ENCODE measurements at places on chromosomes 12 and 14.

- DNase-seq: no peak
Observed at GRCh38 chr14:26905229-26905628, 307.4 kb upstream of the NOVA1 start.

- no peak for DNase-seq
Observed at GRCh38 chr12:120734210-120734609, 8.6 kb downstream of the ACADS start.

GRCh38 chr12:3032770-3033538 lies 44.2 kb upstream of the TSPAN9 start:
- DNase-seq: no peak

DNA sequence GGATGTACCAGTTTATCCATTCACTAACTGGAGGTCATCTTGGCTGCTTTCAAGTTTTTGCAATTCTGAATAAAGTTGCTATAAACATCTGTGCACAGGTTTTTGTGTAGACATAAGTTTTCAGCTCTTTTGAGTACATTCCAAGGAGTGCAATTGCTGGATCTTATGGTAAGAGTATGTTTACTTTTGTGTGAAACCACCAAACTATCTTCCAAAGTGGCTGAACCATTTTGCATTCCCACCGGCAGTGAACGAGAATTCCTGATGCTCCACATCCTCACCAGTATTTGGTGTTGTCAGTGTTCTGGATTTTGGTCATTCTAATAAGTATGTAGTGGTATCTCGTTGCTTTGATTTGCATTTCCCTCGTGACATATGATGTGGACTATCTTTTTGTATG lies 150.5 kb upstream of the BCL2L14 start:
- no peak for DNase-seq

DNA sequence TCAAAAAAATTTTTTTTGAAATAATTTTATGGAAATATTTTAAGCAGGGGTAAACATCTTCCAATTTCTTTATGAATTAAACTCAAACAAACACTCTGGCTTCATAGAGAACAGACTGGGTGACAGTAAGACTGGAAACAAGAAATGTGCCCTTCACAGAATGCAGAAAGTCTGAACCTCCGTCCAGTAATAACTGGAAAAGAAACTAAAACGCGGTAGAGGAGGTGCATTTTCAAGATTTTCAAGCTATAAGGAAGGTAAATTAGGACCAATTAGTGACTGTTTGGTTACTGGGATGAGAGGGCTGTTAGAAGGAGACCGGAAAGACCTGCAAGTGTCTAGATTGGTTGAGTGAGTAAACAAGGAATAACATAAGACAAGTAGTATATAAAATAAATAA lies 245.7 kb downstream of the CEP128 start:
- no peak for DNase-seq

DNA sequence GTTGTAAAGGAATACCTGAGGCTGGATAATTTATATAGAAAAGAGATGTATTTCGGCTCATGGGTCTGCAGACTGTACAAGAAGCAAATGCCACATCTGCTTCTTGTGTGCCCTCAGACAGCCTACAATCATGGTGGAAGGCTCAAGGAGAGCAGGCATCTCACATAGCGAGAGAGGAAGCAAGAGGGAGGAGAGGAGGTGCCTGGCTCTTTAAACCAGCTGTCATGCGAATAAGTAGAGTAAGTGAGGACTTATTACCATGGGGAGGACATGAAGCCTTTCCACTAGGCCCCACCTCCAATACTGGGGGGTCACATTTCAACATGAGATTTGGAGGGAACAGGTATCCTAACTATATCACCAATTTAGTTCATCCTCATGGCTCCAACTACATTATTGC lies 118.7 kb downstream of the ACSS3 start:
- DNase-seq: no peak

- no peak for DNase-seq
Observed at GRCh38 chr14:50044042-50044651, 72.2 kb downstream of the VCPKMT start.

GRCh38 chr12:106010741-106011140 lies 128.0 kb downstream of the NUAK1 start:
- no peak for DNase-seq

GRCh38 chr12:109418848-109419480 lies 58.1 kb downstream of the KCTD10 start:
- no peak for DNase-seq

DNA sequence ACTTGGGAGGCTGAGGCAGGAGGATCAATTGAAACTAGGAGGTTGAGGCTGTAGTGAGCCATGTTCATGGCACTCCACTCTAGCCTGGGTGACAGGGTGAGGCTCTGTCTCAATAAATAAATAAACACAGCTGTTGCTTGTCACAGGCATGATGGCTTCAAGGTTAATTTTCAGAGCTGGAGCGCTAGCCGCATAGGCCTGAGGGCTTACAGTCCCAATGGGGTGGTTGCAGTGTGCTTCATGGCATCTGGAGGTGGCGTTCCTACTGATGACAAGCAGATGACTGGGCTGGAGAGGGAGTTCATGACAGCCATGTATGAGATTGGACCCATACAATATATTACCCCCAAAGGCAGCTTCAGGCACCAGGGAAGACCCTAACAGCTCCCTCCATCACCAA lies 1.6 kb upstream of the FMNL3 start:
- no peak for DNase-seq

- DNase-seq: no peak
Observed at GRCh38 chr14:24846261-24846660, 203.7 kb downstream of the STXBP6 start.

DNA sequence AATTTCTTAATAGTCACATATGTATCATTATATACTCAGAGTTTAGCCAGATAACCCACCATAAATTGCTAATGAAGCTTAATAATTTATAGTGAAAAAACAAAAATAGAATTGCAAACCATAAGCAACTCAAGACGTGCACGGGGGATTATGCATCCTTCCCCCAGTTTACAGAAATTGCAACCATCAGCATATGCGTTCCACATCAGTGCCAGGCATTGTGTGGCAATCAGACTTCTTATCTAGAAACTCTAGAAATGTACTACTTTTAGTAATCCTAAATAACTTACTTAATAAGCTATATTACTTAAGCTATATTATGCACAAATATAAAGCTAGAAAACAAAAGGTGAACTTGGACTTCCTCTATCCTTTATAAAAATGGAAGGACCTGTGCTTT lies 115.8 kb downstream of the CRADD start:
- no peak for DNase-seq

GRCh38 chr14:100890061-100890850 lies 13.3 kb downstream of the RTL1 start:
- DNase-seq: no peak

- DNase-seq: no peak
Observed at GRCh38 chr12:42199007-42199406, 39.0 kb downstream of the YAF2 start.

DNA sequence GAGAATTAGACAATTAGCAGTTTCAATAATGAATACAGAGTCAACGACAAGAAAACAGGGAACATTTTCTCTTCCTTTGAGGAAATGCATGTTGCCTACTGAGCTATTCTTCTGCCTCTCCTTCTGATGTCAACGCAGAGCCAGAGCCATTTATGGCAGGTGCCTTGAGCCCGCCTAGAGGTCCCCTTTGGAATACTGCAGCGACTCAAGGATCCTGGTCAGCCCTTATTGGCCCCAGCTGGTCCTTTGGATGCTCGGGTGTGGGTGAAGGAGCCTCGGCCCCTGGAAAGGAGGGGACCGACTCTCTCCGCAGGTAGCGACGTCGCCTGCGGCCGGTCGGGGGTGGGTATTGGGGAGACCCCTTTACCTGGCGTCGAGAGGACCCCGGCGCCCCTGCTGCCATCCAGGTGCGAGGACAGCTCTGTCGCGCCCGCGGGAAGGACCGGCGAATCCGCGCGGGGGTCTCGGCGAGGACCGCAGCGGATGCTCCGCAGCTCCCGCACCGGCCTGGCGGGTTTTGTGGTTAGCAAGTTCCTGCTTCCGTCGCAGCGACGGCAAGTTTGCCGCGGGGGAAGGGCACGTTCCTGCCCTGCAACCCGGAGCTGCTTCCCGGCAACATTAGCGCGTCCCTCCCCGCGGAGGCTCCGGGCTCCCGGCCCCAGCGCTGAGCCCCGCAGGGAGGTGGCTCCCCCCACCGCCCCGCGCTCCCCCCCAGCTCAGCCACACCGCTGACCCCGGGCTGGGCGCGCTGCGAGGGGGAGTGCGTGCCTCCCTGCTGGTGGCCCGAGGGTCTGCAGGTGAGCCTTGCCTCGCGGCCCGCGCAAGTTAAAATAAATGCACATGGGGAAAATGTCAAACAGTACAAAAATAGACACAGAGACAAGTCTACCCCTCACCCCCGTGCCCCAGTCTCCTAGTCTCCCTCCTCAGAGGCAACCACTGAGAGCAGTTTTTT lies at the start of gene MANSC1:
TSS of gene MANSC1 (minus strand) at position 532 of the 955 bp plus-strand sequence. CDS start 6,928 bp downstream, outside the sequence.
- DNase-seq: peak; percentile 80

GRCh38 chr14:104641753-104642539 lies 37.4 kb upstream of the TMEM179 start:
- no peak for DNase-seq

DNA sequence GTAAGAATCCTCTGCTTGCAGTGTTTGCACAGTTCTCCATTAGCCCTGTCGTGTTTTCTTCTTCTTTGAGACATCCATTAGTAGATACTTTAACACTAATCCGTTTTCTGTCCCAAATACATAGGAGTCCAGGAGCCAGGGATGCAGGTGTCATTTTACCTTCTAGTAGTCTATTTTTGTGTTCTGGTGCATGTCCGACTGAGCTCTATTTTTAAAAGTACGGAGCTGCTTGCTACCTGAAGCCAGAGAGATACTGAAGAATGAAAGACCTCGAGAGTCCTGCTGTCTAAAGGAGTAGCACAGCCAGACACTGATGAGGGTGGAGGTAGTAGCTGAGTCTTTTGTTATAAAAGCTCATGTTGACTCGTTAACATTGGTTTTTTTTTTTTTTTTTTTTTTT lies 31.7 kb downstream of the PDE3A start:
- no peak for DNase-seq

- DNase-seq: peak; percentile 75
Observed at GRCh38 chr12:93722835-93723567, 45.8 kb downstream of the CRADD start.

- DNase-seq: no peak
Observed at GRCh38 chr12:16034136-16034817, 123.1 kb downstream of the DERA start.

DNA sequence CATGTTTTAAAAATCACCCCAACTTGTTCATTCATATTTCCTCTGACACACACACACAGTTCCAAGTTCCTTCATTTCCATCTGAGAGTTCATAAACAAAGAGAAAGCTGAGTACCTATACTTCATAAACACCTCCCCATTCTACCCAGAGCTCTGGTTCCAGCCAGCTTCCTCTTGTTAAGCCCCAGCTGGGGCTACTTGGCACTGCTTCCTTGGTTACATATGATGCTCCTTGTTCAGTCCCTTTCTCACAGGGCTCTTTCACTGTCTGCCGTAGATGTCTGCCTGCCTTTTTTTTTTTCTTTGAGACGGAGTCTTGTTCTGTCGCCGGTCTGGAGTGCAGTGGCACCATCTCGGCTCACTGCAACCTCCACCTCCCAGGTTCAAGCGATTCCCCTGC lies 77.5 kb downstream of the COX16 start:
- no peak for DNase-seq

DNA sequence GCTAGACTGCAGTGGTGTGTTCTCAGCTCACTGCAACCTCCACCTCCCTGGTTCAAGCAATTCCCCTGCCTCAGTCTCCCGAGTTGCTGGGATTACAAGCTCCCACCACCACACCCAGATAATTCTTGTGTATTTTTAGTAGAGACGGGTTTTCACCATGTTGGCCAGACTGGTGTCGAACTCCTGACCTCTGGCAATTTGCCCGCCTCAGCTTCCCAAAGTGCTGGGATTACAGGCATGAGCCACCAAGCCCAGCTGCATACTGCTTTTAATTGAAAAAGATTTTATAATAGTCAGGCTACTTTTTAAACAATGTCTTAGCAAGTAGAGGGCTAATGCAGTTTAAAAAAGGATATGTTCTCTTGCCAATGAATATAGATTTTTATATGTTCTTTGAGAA lies 668.9 kb downstream of the SLC6A15 start:
- DNase-seq: no peak

DNA sequence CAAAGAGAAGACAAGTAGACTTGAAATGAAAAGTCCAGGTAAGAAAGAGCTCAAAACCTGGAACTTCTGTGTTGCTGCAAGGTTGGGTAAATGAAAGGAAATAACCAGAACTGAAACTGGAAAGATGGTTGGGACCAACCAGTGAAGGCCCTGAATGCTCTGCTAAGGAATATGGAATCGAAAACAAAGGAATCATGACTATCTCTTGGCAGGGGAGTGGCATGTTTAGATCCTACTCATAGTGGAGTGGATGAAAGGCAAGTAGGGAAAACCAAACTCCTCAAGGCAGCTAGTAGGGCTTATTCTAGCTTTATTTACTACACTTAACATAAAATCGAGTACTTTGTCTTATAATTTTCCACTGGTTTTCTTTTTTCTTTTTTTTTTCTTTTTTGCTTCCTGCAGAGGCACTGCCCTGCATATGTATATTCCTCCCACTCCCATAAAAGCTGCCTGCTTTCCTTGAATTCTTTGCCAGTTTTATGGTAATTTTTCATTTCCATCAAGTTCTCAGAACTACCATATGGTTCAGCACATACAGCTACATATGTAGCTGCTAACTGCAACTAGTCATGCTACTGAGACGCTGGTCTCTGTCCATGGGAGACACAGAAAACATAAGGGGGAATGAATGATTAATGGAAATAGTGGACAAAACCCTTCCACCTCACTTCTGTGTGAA lies 247.1 kb upstream of the TMTC1 start:
- no peak for DNase-seq

- DNase-seq: no peak
Observed at GRCh38 chr14:77275601-77276017, 4.6 kb upstream of the NGB start.

DNA sequence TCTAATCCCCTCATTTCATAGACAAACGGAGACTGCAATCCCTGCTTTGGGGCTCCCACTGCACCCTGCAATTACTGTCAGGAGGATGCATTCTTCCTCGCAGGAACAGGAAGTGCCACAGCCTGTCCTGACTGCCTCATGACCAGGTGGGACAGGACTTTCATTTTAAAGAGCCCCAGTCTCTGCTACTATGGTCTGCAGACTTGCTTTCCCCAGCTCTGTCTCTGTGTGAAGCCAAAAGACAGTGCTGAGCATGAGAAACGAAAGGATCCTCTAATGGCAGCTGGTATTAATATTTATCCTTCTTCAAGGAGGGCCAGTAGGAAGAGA lies 60.0 kb upstream of the PNMA1 start:
- DNase-seq: no peak

DNA sequence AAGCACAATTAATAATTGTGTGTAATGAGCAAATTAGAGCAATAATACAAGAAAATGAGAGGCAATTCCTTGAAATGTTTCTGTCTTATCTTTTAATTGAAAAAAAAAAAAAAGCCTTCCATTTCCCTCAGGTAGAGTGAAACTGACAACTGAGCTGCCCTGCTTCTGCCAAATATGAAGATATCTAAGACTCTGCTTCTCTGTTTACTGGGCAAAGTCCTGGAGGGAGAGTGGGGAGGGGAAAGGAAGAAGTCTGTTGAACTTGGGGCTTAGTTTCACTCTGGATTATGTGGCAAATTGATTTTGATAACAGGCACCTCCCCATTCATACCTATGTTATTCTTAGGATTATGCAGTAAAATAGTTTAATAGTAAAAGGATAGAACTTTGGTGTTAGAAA lies 364.9 kb downstream of the NRXN3 start:
- DNase-seq: no peak

- no peak for DNase-seq
Observed at GRCh38 chr14:59583755-59584154, 7.1 kb upstream of the CCDC175 start.

- no peak for DNase-seq
Observed at GRCh38 chr12:16384732-16385131, 37.3 kb downstream of the MGST1 start.

- DNase-seq: no peak
Observed at GRCh38 chr12:72012874-72013273, 74.2 kb downstream of the TPH2 start.

All from LoVo (cell line).